ENCODE measurements at places on chromosomes 5 and 9.

DNA sequence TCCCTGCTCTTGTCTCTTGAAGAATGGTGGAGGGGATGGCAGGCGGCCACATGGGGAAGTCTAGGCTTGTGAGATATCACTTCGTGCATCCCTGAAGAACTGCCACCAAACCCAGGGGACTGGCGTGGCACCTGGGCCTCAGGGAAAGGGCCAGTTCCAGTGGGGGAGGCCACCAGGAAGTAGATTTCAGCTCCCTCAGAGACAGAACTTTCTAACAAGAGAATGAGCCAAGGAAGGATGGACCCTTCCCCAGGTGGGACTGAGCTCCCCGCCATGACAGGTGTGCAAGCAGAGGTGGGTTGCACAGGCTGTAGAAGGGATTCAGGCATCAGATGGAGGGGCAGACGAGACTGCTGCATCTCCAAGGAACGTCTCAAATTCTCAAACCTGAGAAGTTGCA lies 193.9 kb downstream of the GABBR2 start:
- no peak for DNase-seq

DNA sequence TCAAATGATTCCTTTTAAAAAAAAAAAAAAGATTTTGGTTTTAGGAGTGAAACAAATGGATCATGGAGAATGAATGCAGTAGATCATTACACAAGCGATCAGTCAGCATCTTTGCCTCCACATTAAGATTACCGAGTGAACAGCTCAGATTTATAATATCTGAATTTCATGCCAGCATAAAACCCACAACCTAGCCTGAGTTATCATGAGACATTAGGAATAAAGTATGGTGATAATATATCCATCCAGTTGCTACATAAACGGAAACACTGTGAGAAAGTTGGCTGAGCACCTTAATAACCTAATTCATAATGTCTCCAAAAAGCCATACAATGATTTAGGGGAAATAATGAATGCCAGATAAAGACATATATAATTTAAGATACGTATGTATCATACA lies 553.1 kb upstream of the TUSC1 start:
- DNase-seq = no peak

- no peak for DNase-seq
These were observed 8.5 kb upstream of the NEURL1B start for GRCh38 chr5:172632346-172633092.

DNA sequence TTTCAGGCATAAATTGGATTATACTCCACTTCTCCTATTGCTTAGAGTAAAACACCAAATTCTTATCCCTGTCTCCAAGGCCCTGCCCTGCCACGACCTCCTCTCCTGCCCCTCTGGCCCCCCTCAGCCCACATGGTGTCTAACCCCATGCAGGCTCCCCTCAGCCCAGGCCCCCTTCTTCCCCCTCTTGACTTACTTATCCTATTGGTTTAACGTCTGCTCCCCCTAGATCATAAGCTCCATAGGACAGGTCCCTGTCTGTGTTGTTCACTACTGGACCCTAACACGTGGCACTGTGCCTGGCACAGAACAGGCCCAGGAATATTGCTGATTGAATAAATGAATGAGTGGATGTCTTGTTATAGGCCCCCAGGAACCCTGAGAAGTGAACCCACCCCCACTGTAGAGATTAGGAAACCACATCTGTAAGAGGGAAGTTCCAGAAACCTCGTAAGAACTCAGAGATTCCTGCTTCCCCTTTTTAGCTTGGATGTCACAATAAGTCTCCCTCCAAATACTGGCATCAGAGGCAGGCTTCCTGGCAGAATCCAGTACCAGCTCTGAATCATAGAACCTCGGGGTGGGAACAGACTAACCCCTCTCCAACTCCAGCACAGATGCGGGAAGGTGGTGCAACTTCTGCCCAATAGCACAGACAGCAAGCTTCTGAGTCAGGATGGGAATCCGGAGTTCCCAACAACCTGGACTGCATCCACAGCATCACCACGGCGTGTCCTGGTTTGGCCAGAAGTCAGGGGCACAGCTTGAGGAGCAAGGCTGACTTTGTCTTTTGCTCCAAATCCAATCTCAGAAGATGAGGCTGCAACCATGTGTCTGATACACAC lies 31.5 kb downstream of the HRH2 start:
- DNase-seq = no peak

GRCh38 chr5:149809931-149810691 lies 80.0 kb downstream of the PPARGC1B start:
- no peak for DNase-seq

DNA sequence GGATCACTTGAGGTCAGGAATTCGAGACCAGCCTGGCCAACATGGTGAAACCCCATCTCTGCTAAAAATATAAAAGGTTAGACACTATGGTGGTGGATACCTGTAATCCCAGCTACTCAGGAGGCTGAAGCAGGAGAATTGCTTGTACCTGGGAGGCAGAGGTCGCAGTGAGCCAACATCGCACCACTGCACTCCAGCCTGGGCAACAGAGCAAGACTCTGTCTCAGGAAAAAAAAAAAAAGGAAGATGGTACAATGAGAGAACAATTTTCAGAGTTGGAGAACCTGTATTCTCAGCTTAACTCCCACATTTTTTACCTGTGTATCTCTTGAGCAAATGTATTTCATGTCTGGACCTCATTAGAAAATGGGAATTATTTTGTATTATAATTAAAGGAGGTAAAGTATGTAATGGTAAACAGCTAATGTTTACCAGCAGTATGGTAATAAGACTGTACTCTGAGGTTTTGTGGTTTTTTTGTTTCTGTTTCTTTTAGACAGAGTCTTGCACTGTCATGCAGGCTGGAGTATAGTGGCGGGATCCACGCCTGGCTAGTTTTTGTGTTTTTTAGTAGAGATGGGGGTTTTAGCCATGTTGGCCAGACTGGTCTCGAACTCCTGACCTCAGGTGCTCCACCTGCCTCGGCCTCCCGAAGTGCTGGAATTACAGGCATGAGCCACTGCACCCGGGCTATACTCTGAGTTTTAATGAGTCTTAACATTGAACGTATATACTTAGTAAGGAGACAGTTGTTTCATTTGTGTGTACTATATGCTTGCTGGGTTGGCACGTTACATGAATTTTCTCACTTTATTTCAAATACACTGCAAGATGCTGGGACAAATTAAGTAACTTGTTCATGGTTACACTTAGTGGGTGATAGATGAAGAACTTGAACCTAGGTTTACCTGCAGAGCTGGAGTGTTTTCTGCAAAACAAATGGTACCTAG lies 16.2 kb downstream of the UHRF2 start:
- no peak for DNase-seq
